ENCODE measurements at places on chromosomes 3 and 15.

DNA sequence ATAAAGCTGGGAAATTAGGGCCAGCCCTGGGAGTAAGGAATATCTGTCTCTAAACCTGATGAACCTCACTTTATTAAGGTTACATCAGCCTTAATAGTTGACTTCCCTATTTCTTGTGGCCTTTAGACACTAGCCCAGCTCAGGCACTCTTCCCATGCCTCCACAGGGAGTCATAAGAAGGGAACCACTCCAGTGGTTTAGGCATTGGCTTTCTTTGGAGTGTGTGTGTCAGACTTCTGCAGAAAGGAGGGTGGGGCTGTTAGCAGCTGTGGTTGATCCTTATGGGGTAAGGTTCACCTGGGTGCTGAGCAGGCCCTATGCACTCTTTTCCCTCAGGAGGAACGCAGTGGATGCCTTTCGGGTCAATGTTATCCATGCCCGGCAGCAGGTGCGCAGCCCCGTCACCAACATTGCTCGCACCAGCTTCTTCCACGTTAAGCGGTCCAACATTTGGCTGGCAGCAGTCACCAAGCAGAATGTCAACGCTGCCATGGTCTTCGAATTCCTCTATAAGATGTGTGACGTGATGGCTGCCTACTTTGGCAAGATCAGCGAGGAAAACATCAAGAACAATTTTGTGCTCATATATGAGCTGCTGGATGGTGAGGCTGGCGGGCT is 4.0 kb downstream of the AP2M1 start:
- DNase-seq: no peak

DNA sequence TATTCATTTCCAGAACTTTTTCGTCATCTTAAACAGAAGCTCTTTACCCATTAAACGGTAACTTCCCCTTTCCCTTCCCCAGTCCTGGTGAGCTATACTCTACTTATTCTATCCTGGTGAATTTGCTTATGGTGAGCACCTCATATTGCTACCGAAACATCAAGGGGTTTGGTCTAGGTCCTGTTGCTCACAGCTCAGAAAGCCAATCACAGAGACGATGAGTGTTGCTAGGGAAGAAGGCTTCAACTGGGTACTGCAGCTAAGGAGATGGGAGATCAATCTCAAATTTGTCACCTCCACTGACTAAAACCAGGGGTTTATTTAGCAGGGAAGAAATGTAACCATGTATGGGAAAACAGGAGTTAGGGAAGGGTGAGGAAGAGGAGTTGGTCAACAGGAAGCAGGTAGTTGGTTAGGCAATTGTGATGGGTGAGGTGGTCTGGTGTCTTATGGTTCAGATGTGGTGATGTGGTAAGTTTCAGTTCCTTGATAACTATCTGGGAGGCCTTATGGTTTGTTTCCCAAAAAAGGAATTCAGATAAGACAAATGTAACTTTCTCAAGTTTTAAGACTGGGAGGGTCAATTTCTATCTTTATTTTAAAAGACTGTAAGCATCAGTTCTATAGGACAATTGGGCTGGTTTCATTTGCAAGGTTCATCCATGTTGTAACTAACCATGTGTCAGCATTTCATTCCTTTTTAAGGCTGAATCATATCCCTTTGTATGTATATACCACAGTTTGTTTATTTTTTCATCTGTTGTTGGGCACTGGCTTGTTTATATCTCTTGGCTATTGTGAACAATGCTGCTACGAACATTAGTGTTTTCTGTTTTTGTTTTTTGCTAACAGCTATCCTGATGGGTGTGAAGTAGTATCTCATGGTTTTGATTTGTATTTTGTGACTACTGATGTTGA is 24.3 kb downstream of the ARHGAP11B start:
- DNase-seq: no peak

GRCh38 chr3:153903430-153903829 is 217.8 kb upstream of the ARHGEF26 start:
- no peak for DNase-seq

DNA sequence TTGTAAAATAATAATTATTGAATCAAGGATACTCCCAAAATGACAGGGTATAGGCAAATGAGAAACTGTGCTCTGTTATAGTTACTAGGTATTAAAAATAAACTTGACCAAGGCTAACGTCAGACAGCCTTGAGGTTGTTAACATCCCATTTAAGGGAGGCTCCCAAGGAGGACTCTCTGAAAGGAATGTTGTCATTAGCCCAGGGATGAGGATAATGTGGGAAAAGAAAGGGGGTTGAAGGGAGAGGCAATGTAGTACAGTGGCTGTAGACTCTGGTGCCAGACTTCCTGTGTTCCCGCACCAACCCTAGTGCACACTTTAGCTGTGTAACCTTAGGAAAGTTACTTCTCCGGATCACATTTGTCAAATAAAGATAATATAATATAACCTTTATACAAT is 47.0 kb upstream of the RARB start:
- no peak for DNase-seq

- peak; percentile 38 for DNase-seq
Observed at GRCh38 chr15:66848686-66849392, 146.8 kb downstream of the SMAD6 start.

GRCh38 chr3:59772416-59773408 is 722.9 kb upstream of the CFAP20DC start:
- no peak for DNase-seq

GRCh38 chr3:111051354-111051753 is 20.3 kb upstream of the NECTIN3 start:
- no peak for DNase-seq

- DNase-seq: no peak
Observed at GRCh38 chr3:29949131-29949530, 657.3 kb upstream of the TGFBR2 start.

- DNase-seq: no peak
Observed at GRCh38 chr3:150494411-150494977, 51.8 kb downstream of the SERP1 start.

DNA sequence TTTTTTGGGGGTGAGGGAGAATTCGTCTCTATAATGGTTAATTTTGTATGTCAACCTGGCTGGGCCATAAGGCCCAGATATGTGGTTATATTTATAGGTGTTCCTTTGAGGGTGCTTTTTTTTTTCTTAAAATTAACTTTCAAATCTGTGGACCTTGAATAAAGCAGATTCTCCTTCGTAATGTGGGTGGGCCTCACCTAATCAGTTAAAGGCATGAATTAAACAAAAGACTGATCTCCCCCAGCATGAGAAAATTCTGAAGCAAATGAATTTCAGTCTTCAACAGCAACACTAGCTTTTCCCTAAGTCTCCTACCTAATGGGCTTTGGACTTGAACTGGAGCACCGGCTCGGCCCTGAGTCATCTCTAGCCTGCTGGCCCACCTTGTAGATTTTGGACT is 77.4 kb downstream of the GMNC start:
- no peak for DNase-seq

GRCh38 chr15:65334586-65335231 is 30.2 kb downstream of the RNU5B-1 start:
- peak; percentile 68 for DNase-seq

DNA sequence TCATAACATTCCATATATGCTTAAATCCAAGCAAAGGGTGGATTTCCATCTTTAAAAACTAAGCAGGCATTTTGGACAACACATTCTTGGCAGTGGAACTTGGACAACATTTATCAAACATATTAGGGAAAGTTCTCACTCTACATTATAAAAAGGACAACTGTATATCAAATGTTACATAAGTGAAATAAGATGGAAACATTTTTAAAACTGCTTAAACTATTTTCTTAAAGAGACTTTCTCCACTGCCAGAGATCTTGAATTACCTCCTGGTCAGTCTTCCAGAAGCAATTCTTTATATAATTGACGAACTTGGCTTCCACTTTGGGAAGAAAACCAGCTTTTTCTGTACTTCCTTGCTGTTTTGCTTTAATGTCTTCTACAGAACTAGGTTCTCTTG is 109.3 kb downstream of the NEO1 start:
- no peak for DNase-seq

- DNase-seq: no peak
Observed at GRCh38 chr3:37181756-37182155, 7.4 kb upstream of the LRRFIP2 start.
